AML-193 (cell line): ENCODE measurements at places on chromosomes 4 and X.

GRCh38 chr4:7985891-7986441, 46.3 kb upstream of the AFAP1 start:
- DNase-seq = no peak

DNA sequence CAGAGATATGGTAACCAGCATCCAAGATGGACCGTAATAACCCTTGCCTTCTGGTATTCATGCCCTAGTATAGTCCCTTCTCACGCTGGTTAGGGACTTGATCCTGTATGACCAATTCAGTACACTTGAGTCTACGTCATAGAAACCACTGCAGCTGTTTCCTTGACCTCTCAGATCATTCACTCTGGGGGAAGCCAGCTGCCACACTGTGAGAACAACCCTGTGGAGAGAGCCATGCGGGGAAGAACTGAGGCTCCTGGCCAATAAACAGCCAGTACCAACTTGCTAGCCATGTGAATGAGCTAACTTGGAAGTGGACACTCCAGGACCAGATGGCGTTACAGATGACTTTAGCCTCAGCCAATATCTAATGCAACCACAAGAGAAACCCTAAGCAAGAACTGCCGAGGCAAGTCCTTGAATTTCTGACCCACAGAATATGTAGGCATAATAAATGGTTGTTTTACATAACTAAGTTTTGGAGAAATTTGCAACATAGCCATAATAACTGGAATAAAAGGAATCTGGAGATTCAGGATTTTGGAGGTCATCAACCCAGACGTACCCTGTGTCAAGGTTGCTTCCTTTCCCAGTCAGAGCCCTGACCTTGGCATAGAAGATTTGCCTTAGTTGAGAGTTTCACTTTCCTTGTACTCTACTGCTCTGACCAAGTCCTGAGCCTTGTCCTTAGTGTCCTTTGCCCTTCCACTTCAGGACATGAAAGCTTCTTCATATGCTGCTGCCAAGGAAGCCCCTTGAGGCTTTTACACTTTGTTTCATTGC, 87.3 kb upstream of the ZNF81 start:
- no peak for DNase-seq

DNA sequence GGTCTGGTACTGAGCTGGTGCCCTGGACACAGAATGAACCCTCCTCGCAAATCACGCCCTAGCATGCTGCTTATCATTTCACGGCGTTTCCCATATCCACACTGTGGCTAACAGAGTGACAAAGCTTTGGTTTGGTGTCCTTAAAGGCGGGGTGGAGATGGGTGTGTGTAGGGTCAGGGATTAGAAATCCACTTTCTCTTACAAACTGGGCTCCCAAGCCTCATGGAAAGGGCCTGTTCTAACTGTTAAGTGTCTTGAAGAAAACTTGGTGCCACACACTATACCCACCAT, 735 bp upstream of the CHRDL1 start:
- no peak for DNase-seq

DNA sequence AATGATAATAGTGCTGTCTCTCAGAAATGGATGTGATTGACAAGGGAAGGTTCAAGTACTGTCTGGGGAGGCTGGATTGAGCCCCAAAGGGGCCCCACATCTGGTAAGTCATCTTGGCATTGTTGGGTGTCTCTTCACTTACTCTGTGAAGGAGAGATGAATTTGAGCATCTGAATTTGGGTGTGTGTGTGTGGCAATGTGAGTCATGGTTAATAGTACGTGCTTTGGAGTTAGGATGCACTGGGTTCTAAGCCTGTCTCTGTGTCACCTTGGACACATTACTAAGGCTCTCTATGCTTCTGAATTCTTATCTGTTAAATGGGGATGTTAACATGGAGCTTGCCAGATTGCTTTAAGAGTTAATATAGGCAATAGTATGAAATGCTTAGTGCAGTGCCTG, 80.4 kb downstream of the FRAS1 start:
- DNase-seq = no peak

- no peak for DNase-seq
Measured at GRCh38 chrX:65932173-65933084, 107.5 kb downstream of the VSIG4 start.

DNA sequence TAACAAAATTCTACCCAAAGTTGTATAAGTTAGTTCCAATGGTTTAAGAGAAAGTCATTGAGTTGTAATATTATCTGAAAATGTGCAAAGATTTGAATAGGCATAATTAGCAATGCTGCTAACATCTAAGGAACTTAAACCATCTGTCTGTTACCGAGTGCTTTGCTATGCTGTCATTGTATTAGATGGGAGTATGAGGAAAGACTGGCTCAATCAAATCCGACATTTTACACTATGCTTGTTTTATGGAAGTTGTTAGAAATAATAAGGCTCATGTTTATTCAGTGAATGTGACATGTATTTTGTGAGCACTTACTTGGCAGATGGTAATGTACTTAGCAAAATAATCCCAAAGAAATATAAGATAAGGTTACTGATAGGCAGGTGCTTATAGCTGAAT, 1715.1 kb downstream of the PCDH7 start:
- DNase-seq = no peak

DNA sequence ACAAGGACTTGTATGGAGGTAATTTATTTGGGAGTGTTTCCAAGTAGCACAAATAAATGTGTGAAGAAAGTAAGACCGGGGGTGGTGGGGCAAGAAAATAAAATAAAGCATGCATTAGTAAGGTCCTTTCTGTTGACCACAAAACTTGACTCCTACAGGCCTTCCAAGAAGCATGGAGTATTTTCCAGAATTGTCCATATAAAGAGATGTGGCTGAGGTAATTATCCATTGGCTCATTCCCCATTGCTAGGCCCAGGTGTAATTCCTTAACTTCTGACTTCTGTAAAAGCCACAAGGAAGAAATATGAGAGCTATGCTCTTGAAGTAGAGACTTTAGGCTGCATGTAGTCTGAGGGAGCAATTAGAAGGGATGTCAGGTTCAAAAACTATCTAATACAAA, 430.5 kb upstream of the PABPC4L start:
- no peak for DNase-seq

GRCh38 chr4:1002131-1002630, 9.0 kb upstream of the SLC26A1 start:
- DNase-seq = no peak

DNA sequence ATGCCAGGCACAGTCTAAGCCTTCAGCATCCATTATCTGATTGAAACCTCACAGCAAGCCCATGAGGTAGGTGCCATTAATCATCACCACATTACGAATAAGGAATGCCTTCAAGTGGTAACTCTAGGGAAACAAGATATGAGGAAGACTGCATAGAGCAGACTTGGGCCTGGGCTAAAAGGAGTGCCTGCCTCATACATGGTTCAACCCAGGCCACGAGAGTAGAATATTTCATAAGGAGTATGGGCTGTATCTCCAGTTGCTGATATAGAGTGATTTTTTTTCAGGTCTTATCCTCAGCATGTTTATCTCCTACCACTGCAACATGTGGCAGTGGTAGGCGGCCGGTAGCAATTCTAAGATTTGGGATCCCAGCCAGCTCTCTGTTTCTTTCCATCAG, 51.7 kb downstream of the ATP11C start:
- no peak for DNase-seq

- DNase-seq = no peak
Measured at GRCh38 chr4:119510395-119511149, 118.0 kb downstream of the PDE5A start.

DNA sequence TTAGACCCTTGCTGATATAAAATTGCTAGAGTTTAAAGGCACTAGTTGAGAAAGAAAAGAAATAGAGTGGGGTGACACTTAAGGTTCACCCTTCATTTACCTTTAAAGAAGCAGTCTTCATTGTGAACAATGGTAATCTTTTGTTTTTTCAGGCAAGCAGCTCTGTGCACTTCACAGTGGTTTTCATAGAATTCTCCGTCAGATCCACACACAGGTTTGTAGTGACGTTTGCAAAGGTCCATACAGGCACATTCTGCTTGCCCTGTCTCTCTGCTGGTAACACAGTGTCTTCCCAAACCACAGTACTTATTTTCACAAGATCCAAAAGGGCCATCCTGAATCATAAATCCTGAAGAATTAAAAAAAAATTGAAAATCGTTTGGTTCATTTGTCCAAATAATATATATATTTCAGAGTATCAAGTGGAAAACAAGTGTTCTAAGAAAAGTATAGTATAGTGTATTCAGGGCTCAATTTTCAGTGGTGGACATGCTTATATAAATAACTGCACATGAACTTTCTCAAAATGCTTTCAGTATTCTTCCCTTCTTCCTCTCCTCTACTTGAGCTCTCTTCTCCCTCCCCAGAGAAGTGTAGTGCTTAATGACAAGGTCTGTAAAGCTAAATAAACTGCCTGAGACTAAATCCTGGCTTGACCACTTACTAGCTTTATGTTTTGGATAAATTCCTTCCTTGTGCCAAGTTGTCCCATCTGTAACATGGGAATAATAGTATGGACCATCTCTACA, 243.3 kb downstream of the FSTL5 start:
- no peak for DNase-seq

- no peak for DNase-seq
Measured at GRCh38 chr4:632926-633325, 7.6 kb downstream of the PDE6B start.

DNA sequence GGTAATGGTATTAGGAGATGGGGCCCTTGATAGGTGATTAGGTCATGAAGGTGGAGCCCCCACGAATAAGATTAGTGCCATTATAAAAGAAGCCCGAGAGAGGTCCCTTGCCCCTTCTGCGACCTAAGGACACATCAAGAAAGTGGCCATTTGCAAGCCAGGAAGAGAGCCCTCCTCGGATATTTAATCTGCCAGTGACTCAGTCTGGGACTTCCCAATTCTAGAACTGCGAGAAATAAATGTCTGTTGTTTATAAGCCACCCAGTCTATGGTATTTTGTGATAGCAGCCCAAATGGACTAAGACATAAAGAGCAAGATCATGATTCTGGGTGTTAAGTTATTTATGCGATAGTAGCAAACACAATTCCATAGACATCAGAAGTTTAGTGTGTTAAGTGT, 192.2 kb downstream of the LDB2 start:
- no peak for DNase-seq

DNA sequence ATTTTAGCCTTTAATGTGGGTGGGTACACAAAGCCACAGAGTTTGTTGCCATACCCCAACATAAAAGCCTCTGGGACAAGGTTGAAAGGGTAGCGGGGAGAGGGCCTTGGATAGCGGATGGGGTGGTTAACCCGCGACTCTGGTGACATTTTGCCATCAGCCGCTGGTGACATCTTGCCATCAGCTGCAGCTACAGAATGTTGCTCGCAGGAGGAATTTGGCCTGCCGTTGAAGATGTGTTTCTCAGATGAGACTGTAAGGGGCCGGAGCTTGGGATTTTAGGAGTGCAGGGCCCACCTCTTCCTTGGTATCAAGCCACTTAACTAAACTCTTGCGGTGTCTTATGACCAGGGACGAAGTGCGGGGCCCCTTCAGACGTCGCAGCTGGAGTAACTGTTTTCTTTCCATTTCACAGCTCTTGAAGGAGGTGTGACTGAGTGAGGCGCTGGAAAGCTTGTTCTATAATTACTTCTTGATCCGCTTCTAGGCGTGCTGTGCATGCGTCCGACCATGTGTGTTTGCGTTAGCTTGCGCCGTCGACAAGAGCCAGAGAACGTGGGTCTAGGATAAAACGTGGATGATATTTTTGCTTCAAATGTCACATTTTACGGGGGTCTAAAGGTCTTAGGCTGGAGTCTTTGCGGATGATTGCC, 820 bp upstream of the RASL11B start:
- no peak for DNase-seq

- DNase-seq = no peak
Measured at GRCh38 chr4:150355858-150356455, 226.0 kb upstream of the MAB21L2 start.
